Neural crest cell (in vitro differentiated cells): ENCODE measurements at places on chromosomes 3 and 15. TPM values are rescaled to one million over a fixed set of nuclear protein-coding genes. Genes with fewer than 3 reads are reported as not detected.

DNA sequence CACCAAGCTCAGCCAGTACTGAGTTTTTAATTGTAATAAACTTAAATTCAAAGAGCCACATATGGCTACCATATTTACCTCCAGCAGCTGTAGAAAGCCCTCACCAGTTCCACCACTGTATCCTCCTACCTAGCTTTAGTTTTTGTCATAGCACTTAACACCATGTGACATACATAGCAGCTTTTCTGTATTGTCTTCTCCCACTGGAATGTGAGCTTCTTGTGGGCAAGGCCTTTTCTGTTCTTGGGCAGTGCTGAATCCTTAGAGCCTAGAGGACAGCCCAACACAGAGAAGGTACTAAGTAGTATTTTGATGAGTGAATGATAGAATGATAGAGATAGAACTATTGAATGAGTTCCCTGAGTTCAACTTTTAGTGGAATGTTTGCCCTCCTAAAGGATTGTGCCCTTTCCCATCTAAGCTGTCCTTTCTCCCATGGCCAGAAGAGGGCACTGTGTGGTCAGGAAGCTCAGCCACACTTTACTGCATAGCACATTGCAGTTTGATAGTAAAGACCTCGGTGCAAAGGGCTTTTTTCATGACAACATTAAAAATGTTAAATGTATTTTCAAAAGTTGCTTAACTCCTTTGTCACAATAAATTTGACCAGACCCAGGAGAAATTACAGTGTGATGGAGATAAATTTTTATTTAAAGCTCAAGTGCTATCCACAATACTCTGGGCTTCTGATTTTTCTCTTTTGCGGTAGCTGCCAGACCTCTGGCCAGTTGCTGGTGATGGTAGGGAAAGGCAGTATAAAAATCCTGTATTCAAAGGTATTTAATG lies 115.8 kb downstream of the GHSR start:
- peaks cover 3% of the 10 kb centered on the region for H3K4me1 ChIP-seq
- H3K27me3 ChIP-seq: no peaks in the 10 kb centered on the region
- H3K27ac ChIP-seq: no peak overlapping the region
- no peak overlapping the region for H3K4me3 ChIP-seq
- peaks cover 22% of the 10 kb centered on the region for H3K36me3 ChIP-seq

- H3K27me3 ChIP-seq: no peaks in the 10 kb centered on the region
- H3K4me3 ChIP-seq: no peak overlapping the region
- no peaks in the 10 kb centered on the region for H3K4me1 ChIP-seq
- no peak overlapping the region for H3K27ac ChIP-seq
Measured at GRCh38 chr3:41050144-41050543, 149.2 kb upstream of the CTNNB1 start.

DNA sequence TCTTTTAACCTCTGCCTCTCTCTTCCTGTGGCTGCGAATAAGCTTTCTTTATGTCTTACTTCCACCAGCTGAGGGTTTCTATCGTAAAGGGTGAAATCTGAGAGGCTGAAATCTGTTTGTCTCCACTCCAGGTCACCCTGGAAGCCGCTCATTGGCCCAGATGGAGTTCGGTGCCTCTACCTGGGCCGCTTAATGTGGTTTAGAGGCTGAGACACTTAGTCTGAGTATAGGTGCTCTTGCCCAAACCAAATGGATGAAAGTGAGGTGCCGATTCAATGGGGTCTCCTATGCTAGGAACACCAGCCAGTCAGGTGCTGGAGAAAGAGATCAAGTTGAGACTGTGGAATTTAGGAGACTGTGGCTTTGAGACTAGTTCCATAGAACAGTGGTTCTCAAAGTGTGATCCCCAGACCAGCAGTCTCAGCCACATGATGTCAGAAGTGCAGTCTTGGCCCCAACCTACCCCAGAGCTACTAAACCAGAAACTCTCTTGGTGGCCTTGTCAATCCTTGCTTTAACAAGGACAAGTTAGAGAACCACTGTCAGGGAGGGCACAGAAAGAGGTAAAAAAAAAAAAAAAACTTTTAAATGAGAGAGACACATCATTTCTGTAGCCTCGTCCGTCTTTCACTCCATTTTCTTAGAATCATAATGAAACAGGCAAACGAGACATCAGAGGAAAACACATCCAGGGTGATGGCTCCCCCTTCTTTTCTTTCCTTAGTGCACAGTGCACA lies 54.9 kb upstream of the CCR2 start:
- H3K4me1 ChIP-seq: no peaks in the 10 kb centered on the region

TRAT1 gene
- total RNA-seq: not detected in 2 replicates

GSK3B gene
- total RNA-seq: 81.5 and 84.2 TPM in 2 replicates

- H3K27me3 ChIP-seq: no peaks in the 10 kb centered on the region
- H3K4me3 ChIP-seq: no peak overlapping the region
- no peak for DNase-seq
- H3K4me1 ChIP-seq: peaks cover 7% of the 10 kb centered on the region
Measured at GRCh38 chr3:183812761-183813445, 12.5 kb downstream of the MAP6D1 start.

GRCh38 chr3:152087153-152087552 lies 181.6 kb upstream of the MBNL1 start:
- H3K27me3 ChIP-seq: no peaks in the 10 kb centered on the region
- DNase-seq: no peak
- no peak overlapping the region for H3K4me3 ChIP-seq
- H3K36me3 ChIP-seq: no peaks in the 10 kb centered on the region
- H3K4me1 ChIP-seq: peaks cover 10% of the 10 kb centered on the region

CILP gene
- total RNA-seq: 0.12 and 0.14 TPM in 2 replicates
